A549 treated with Hydrocortisone at 1 μM for 4 hours (cell line): ENCODE measurements at places on chromosomes 11 and 22. TPM values are rescaled to one million over a fixed set of nuclear protein-coding genes. Genes with fewer than 3 reads are reported as not detected.

Gene BACE1-AS
- total RNA-seq = 1.7 to 3.2 TPM (median 2.1 TPM) in 5 replicates

Gene SLC22A12
- total RNA-seq = not detected in 5 replicates

Gene CARD10
- 26.3 to 31.6 TPM (median 30.6 TPM) in 5 replicates for total RNA-seq

Gene RAB6A
- total RNA-seq = 50.9 to 73.7 TPM (median 63.8 TPM) in 5 replicates

Gene LARGE1
- 3.5 to 5.0 TPM (median 4.3 TPM) in 5 replicates for total RNA-seq

Gene DSCAML1
- total RNA-seq = 0.16 to 0.64 TPM (median 0.28 TPM) in 5 replicates

Gene APOL5
- total RNA-seq = not detected in 5 replicates

Gene BTG4
- total RNA-seq = 0.10 to 0.23 TPM (median 0.16 TPM) in 4 of 5 replicates, not detected in the other

Gene OR5AR1
- not detected in 5 replicates for total RNA-seq
